ENCODE measurements at places on chromosomes 3 and 15. TPM values are rescaled to one million over a fixed set of nuclear protein-coding genes. Genes with fewer than 3 reads are reported as not detected.

The SCN11A gene
- total RNA-seq = not detected

The TFG gene
- 189 TPM for total RNA-seq

The VEPH1 gene
- total RNA-seq = 54.4 TPM

The MNS1 gene
- total RNA-seq = 5.6 TPM

The CCR2 gene
- total RNA-seq = 0.12 TPM

The CLEC3B gene
- not detected for total RNA-seq

The ELP6 gene
- 20.4 TPM for total RNA-seq

The PDCD10 gene
- 140 TPM for total RNA-seq

The MORC1 gene
- 0.02 TPM for total RNA-seq

The PXYLP1 gene
- 14.5 TPM for total RNA-seq

The DNAJA4 gene
- 2.3 TPM for total RNA-seq

The SLC7A14 gene
- total RNA-seq = 2.8 TPM

The WDR5B gene
- 4.6 TPM for total RNA-seq

The C3orf33 gene
- 1.7 TPM for total RNA-seq

The PLA2G4F gene
- not detected for total RNA-seq

DNA sequence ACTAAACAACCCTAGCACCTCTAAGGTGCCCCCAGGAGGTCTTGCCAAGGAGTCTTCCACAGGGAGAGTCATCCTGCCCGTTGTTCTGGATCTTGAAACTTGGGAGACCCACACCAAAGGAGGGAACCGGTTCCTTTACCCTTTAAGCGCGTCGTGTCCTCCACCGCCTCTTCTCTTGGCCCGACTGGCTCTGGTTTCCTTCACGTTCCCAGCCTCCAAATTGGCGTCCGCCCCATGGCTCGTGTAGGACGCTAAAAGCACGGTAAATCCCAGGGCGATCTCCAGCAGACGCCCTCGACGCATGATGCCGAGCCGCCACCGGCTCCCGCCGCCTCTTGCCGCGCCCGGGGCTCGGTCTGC, 1.1 kb downstream of the FBN1 start:
- peak; percentile 58 for DNase-seq

DNA sequence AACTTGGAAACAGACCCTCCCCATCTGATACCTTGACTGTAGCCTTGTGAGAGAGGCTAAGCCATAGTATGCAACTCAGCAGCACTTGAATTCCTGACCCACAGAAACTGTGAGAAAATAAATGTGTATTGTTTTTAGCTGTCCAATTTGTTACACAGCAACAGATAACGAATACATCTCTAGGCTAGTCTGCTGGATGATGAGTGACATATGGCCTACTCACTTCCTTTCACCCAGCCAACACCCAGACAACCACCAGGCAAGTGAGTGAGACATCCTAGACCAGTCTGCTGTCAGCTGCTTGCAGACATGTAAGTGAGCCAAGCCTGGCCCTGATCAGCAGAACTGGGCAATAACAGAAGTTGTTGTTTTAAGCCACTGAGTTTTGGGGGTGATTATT, 19.2 kb upstream of the SMAD6 start:
- DNase-seq = no peak

DNA sequence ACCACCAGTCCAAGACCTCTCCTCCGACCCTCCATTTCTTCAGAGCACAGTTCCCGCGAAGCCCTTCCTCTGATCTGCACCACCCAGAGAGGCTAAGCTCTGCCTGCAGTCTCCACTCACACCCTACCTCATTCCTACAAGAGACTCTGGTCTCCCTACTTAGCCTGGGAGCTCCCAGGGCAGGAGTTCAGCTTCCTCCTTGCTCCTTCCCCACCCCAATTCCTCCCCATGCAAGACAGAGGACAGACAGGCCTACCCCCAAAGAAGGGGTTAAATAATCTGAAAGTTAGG, 12.6 kb upstream of the VIPR1 start:
- no peak for DNase-seq

DNA sequence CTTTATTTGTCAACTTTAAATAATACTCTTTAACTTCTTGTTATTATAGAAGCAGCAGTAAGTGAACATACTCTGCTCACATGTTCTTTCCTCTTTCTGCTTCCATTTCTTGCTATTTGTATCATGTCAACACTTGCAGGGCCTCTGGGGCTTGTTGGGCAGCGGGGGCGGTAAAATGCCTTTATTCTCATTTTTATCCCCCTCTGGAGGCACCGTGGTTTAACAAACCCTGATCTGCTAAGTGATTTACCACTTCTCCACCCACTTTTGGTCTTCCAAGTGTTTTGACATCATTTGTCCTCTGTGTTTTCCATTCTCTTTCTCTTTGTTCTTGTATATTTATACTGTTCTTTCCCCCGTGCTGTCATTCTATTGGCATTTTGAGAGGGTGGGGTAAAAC, 33.9 kb downstream of the SCN10A start:
- DNase-seq = no peak

DNA sequence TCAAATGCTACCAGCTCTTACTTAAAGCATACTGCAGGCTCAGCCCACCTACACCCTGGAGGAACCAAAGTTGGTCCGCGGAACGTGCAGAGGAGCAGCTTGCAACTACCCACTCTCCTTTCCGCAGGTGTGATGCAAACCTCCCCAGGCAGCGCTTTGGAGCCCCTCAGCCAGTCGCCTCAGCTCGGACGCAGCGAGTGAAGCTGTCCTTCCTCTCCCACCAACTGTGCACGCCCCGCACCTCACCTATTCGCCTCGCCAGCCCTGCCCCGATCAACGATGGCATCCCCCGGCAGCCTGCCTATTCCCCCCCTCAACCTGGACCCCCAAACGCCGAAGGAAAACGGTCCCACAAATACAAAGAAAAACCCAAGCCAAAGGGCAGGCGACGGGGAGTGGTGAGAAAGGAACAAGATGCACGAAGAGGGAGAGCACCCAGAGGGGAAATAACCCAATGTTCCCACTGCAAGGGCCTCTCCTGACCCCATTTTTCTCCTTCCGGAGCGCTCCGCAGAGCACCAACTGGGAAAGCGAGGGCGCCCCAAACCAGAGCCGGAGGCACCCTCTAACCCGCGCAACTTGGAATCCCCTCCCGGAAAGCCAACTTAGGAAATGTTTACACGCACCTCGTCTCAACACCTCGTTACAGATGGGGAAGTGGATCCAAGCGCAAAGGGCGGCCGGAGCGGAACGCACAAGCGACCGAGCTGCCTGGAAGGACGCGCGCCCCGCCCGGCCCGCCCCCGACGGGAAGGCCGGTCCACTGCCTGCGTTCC, 665 bp downstream of the GLB1 start:
- peak; percentile 37 for DNase-seq

GRCh38 chr3:12730506-12731242, 28.4 kb downstream of the TMEM40 start:
- peak; percentile 74 for DNase-seq

DNA sequence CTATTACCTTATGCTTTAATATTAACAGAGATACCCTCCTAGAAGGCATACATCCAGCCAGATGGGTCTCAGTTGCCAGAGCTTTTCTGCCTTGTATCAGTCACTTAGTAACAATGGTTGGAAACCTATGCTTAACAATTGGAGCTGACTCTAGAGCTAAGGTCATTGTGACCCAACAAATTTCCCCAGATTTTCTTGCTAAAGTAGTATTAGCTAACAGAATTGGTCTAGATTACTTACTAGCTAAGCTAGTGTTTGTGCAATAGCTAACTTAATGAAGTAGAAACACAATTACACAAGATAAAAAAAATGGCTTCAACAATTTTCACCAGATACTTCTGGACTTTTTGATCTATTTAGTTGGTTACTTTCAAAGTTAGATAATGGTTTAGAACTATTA, 236.9 kb downstream of the NSUN3 start:
- DNase-seq = no peak

DNA sequence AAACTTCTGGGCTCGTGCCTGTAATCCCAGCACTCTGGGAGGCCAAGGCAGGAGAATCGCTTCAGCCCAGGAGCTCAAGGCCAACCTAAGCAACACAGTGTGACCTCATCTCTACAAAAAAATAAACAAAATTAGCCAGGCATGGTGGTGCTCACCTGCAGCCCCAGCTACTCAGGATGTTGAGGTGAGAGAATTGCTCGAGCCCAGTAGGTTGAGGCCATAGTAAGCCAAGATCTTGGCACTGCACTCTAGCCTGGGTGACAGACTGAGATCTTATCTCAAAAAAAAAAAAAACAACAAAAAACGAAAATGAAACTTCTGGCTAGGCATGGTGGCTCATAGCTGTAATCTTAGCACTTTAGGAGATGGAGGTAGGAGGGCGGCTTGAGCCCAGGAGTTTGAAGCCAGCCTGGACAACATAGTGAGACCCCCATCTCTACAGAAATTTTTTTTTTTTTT, 53.7 kb downstream of the PIK3CB start:
- DNase-seq = peak; percentile 95

- DNase-seq = no peak
Measured at GRCh38 chr15:41967506-41968206, 4.7 kb downstream of the EHD4 start.

DNA sequence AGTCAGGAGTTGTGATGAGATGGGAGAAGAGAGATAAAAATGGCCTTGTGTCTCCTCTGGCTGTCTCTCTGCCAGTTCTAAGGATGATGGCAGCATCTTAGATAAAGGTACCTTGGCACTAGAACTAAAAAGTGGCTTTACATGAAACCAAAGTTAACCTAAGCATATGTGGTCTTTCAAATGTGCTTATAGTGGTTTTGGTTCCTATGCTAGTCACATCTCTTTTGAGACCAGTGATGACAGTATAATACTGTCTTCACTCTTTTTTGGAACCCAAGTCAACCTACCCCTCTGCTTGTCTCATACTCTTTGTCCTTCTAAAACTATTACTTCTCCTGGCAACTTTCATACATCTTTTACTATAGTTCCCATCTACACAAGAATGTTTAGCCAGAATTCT, 142.2 kb upstream of the SATB1 start:
- DNase-seq = no peak

DNA sequence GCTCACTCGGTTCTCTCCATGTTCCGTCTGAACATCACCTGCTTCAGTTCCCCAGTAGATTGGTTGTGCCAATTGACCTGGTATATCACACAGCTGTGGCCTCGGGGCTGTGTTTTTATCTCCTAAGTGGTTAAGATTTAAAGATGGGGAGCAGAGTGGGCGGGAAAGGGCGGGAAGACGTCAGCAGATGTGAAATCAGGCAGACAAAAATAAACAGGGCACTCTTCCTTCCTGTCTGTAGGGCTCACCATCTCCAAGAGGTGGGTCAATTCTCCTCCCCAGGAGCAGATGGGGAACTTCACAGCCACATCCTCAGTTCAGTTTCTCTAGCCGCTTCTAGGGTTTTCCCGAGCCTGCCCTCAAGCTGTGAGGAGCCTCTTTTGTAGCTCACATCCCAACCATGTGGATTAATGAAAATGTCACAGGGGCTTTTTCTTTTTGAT, 26.8 kb upstream of the LIMD1 start:
- no peak for DNase-seq

- no peak for DNase-seq
Measured at GRCh38 chr3:31522152-31522551, 10.6 kb upstream of the STT3B start.

GRCh38 chr3:9673082-9673481, 23.8 kb downstream of the MTMR14 start:
- peak; percentile 43 for DNase-seq

DNA sequence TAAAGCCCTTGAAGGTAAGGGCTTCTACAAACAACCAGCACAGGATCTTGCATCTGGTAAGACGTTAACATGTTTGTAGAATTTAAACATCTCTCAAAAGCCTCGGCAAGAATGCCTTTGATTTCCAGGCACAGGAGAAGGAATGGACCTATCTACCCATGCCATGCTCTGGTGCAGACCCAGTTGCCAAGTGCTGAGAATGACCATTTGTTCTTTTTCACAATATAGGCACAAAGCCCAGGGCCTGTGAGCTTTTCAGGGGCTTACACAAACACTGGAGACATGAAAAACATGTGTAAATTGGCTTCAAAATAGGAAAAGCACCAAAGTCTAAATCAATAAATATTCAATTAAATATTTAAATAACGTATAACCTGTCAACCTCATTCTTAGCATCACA, 266.9 kb upstream of the TTC14 start:
- no peak for DNase-seq

DNA sequence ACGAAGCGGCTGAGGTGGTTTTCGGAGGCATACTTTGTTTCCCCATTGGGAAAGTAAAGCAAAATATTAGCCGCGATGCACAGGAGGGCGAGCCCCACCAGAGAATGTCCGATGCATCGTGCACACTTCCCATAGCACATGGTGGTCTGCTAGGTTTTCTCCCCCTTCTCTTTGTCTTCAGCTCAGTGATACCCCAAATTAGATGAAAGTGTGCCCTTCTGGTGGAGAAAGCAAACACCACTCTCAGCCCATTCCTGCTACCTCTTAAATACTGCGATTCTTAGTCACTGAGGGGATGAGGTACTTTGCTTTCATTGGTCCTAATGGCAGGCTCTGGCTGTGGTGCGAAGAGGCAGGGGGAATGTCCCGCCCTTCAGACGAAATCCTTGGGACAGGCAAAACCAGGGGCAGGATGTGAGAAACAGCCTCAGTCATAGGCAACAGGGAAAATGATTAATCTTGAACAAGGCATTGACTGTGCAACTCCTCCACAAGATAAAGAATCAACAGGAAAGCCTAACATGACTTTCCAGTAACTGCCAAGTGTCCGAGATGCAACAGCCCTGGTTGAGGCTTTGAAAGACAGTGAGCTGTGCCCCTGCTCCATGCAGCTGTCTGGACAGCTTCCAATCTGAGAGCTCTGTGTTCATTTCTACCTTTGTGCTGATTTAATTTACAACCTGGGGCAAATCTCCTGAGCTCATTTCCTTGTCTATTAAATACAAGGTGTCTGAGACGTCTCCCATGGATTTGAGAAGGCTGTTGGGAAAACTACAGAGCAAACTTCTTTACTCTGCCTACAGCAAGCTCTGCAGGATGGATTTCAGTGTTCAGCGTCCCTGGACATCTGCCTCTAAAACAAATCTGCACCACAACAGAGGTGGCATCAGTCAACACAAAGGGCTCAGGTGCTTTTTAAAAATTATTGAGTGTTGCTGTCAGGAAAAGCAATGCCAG, at the start of gene TM4SF1:
Gene TM4SF1, minus strand, starts transcription at position 242 of the 957 bp plus-strand sequence. Its CDS starts 102 bp downstream, at position 140.
- DNase-seq = peak; percentile 100

GRCh38 chr15:38168467-38169070, 84.1 kb upstream of the SPRED1 start:
- DNase-seq = no peak

- no peak for DNase-seq
Measured at GRCh38 chr3:126343649-126344035, 13.6 kb downstream of the KLF15 start.

DNA sequence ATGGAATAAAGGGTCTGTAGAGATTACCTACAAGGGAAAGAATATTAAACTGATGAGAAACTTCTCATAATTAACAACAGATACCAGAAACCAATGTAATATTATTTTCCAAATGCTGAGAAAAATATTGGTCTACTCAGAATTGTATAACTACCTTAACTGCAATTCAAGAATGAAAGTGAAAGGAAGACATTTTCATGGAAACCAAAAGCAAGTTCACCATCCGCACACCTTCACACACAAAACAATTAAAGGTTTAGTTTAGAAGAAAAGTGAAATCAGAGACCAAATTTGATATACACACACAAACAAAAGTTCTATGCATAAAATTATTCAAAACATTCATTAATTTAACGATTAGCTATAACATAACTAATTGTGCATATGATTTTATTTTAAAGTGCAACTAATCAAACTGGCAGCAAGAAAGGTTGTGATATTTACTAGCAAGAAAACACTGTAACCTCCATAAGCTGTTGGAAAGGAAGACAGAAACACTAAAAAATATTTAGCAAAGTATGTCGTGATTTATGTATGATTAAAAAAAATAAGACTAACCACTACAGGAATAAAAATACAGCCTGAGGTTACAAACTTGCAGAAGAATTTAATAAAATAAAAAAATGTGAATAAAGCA, 395.5 kb downstream of the FGF12 start:
- DNase-seq = peak; percentile 9

GRCh38 chr15:44584162-44584749, 47.3 kb downstream of the EIF3J start:
- DNase-seq = peak; percentile 54
